ENCODE measurements at places on chromosomes 7 and 10. TPM values are rescaled to one million over a fixed set of nuclear protein-coding genes. Genes with fewer than 3 reads are reported as not detected.

The HHEX gene
- total RNA-seq: 0.34 TPM

The FAM237B gene
- total RNA-seq: not detected

The CTBP2 gene
- 0.60 TPM for total RNA-seq

The UTF1 gene
- total RNA-seq: not detected

The GALNT17 gene
- not detected for total RNA-seq

GRCh38 chr10:57979956-57980355, 287.7 kb downstream of the IPMK start:
- no peak for DNase-seq
- H3K4me1 ChIP-seq: no peaks in the 10 kb centered on the region
- H3K27me3 ChIP-seq: no peaks in the 10 kb centered on the region

GRCh38 chr10:26844396-26844975, 16.3 kb downstream of the ABI1 start:
- H3K27ac ChIP-seq: peak overlapping the region; percentile 27
- H3K36me3 ChIP-seq: peaks cover 8% of the 10 kb centered on the region
- no peak overlapping the region for H3K4me3 ChIP-seq
- H3K27me3 ChIP-seq: no peaks in the 10 kb centered on the region
- DNase-seq: no peak

DNA sequence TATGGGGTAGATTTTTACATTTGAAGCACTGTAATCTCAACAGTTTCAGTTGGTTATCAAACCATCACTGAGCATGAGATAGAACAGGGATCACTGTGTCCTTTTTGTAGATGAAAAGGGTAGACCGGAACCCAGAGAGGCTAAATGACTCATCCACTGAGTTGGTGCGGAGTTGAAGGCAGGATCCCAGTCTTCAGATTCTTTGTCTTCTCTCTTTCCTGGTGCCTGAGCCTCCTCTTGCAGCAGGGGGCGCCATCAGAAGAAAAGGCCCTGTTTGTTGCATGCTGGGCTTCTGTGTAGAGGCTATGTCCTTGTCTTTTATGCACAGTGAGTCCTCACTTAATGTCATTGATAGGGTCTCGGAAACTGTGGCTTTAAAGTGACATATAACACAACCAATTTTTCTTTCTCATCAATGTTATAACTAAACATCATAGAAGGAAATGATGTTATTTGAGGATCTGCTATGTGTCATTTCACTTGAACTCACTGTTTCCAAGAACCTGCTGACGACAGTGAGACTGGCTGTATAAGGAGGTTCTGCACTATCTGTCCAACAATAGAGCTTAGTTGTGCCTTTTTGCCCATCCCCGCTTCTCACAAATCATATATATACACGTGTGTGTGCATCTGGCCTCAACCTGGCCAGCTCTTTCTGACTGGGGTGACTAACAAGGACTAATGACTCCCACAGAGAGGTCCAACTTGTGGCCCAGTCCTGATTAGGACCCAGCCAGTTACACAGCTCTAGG, 14.3 kb downstream of the ZNF282 start:
- no peaks in the 10 kb centered on the region for H3K27me3 ChIP-seq
- peaks cover 20% of the 10 kb centered on the region for H3K4me1 ChIP-seq
- H3K4me3 ChIP-seq: no peak overlapping the region
- DNase-seq: peak; percentile 90
- H3K27ac ChIP-seq: peak overlapping the region; percentile 91

DNA sequence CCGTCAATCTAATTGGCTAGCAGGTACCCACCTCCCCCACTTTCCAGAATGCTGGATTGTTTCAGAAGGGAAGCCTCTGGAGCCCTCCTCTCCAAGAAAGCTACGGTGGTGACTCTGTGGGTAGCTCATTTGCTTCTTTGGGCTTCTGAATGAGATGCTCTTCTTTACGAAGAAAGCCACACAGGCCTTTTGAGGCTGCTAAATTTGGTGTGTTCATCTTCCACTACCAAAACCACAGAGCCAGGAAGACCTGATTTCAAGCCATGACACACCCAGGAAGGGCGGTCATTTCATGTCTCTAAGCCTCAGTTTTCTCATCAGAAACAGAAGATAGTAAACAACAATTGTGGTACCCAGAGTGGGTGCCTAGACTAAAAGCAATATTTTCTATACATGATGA, 901.2 kb downstream of the KCNMA1 start:
- H3K4me3 ChIP-seq: no peak overlapping the region
- DNase-seq: no peak
- no peaks in the 10 kb centered on the region for H3K4me1 ChIP-seq
- no peak overlapping the region for H3K27ac ChIP-seq

DNA sequence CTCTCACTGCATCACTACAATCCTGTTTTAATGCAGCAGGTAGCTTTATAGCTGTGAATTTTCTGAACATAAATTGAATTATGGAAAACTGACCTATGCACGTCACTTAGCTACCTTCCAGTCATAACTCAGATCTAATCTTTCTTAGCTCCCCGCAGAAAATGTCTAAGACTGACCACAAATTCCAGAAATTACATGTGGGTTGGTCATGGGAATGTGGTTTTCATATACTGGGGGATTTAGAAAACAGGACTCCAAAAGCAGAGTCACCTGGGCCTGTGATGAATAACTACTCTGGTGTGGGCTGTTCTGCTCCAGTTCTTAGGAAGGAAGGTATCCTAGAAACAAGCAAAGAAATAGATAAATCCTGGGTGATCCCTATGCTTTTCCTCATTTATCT, 178.4 kb upstream of the LRRTM3 start:
- no peak overlapping the region for H3K4me3 ChIP-seq
- DNase-seq: no peak
- H3K27ac ChIP-seq: no peak overlapping the region
- H3K27me3 ChIP-seq: no peaks in the 10 kb centered on the region
- no peaks in the 10 kb centered on the region for H3K4me1 ChIP-seq

GRCh38 chr10:49361178-49361554, 34.7 kb downstream of the DRGX start:
- H3K4me1 ChIP-seq: peaks cover 3% of the 10 kb centered on the region
- H3K27ac ChIP-seq: no peak overlapping the region
- DNase-seq: no peak
- no peak overlapping the region for H3K4me3 ChIP-seq
- H3K36me3 ChIP-seq: no peaks in the 10 kb centered on the region
- no peaks in the 10 kb centered on the region for H3K27me3 ChIP-seq

DNA sequence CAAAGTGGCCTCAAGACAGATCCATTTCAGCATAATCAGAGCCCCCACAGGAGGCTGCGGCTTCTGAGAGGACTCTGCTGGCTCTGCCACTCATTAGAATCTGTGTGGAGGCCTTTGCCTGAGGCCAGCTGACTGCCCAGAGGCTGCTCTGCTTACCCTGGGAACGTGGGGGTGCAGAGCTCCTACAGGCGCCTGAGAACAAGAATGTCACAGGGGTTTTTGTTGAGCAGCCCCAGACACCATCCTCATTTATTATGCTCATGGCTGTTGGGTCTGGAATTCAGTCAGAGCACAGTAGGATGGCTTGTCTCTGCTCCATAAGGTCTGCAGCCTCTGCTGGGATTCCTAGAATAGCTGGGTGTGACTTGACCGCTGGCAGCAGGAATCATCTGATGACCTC, 101.8 kb upstream of the GDF10 start:
- H3K4me1 ChIP-seq: peaks cover 21% of the 10 kb centered on the region
- H3K27me3 ChIP-seq: no peaks in the 10 kb centered on the region
- H3K27ac ChIP-seq: no peak overlapping the region
- no peak overlapping the region for H3K4me3 ChIP-seq
- no peak for DNase-seq

DNA sequence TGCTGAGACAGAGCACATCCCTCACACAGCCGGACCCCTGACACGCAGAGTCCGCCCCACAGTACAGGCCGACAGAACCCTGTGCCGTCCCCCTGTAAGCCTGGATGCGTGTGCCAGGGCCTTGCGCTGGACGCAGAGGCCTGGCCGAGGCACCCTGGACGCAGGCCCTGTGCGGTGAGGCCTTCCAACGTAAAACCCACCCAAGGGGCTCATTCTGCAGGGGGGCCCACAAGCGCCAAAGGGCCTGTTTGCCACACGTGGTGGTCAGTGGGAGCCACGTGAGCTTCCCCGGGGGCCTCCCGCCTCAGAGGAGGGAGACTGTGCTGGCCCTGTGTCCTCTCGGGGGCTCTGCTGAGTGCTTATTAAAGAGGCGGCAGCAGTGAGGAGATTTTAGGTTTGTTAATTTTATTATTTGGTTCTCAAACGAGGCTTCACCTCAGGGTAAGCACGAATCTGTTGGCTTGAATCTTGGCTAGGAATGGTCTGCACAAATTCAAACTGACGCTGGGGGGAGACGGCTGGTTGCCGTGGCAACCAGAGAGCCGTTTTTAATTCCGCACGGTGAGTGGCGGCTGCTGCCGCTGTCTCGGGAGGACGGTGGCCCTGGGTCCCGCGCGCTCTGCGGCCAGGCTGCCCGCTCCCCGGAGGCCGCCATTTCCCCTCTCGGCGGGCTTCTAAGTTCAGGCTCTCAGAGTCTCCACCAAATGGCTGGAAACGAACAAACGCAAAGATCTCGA, 4.9 kb upstream of the ADGRA1 start:
- H3K27ac ChIP-seq: no peak overlapping the region
- no peak for DNase-seq
- no peaks in the 10 kb centered on the region for H3K36me3 ChIP-seq
- H3K4me1 ChIP-seq: no peaks in the 10 kb centered on the region
- peaks cover 9% of the 10 kb centered on the region for H3K27me3 ChIP-seq

DNA sequence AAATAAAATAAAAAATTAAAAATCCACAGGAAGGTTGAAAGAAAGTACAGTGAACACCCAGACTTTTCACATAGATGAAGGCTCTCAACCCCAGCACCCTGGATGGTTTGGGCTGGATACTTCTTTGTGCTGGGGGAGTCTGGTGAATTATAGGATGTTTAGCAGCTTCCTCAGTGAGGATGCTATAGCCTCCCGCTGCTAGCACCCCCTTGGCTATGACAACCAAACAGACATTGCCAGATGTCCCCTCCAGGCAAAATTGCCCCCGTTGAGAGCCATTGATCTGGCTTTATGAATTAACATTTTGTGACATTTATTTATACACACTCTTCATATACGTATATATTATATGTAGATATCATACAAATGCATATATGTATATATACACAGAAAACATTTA, 21.6 kb downstream of the SMKR1 start:
- H3K27me3 ChIP-seq: peaks cover 21% of the 10 kb centered on the region
- no peak overlapping the region for H3K4me3 ChIP-seq
- H3K36me3 ChIP-seq: no peaks in the 10 kb centered on the region

DNA sequence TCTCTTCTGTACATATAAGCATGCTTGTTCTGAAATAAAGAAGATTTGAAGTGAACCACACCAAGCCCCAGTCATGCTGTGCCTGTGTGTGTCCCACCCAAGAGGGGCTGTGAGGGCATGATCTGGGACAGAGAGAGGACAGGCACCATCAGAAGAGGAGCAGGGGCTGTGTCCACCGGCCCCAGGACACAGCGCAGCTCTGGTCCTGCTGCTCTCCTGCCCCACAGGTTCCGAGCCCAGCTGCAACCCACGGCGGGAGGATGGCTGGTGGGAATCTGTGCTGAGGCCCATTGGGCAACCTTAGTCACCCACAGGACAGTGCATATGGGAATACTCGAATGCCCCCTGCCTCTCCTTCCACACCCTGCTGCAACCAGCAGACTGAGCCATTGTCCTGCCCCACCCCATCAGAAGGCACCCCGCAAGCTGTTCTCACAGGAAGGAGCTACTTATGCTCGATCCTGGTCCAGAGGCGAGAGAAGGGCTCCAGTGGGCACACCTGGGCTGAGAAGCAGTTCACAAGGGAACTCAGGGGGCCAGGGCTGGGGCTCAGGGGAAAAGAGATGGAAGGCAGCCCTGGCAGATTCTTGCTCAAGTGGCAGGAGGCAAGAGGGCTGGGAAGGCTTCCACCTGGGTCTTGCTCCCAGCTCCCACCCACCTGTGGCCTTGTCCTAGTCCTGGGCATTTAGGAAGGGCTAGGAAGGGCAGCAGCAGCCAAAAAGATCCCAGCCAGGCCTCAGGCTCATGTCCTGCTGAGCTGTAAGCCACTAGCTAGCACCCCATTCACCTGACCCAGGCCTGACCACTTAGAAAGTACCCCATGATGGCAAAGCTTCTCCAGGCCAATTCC, 31.9 kb downstream of the LDB3 start:
- no peak overlapping the region for H3K4me3 ChIP-seq
- H3K27ac ChIP-seq: no peak overlapping the region
- H3K4me1 ChIP-seq: no peaks in the 10 kb centered on the region
- no peaks in the 10 kb centered on the region for H3K27me3 ChIP-seq

- no peak overlapping the region for H3K27ac ChIP-seq
- no peaks in the 10 kb centered on the region for H3K36me3 ChIP-seq
- no peaks in the 10 kb centered on the region for H3K4me1 ChIP-seq
- H3K4me3 ChIP-seq: no peak overlapping the region
- H3K27me3 ChIP-seq: no peaks in the 10 kb centered on the region
Measured at GRCh38 chr7:29315122-29315891, 120.7 kb downstream of the CHN2 start.

- H3K4me1 ChIP-seq: no peaks in the 10 kb centered on the region
- peaks cover 1% of the 10 kb centered on the region for H3K27me3 ChIP-seq
- no peak overlapping the region for H3K27ac ChIP-seq
- DNase-seq: no peak
- H3K36me3 ChIP-seq: no peaks in the 10 kb centered on the region
- no peak overlapping the region for H3K4me3 ChIP-seq
Measured at GRCh38 chr7:116355424-116355765, 144.1 kb upstream of the CAV2 start.

GRCh38 chr10:85527616-85528317, 838.8 kb downstream of the GRID1 start:
- H3K4me3 ChIP-seq: no peak overlapping the region
- H3K27me3 ChIP-seq: peaks cover 15% of the 10 kb centered on the region
- no peaks in the 10 kb centered on the region for H3K36me3 ChIP-seq
- DNase-seq: no peak
- H3K27ac ChIP-seq: no peak overlapping the region

DNA sequence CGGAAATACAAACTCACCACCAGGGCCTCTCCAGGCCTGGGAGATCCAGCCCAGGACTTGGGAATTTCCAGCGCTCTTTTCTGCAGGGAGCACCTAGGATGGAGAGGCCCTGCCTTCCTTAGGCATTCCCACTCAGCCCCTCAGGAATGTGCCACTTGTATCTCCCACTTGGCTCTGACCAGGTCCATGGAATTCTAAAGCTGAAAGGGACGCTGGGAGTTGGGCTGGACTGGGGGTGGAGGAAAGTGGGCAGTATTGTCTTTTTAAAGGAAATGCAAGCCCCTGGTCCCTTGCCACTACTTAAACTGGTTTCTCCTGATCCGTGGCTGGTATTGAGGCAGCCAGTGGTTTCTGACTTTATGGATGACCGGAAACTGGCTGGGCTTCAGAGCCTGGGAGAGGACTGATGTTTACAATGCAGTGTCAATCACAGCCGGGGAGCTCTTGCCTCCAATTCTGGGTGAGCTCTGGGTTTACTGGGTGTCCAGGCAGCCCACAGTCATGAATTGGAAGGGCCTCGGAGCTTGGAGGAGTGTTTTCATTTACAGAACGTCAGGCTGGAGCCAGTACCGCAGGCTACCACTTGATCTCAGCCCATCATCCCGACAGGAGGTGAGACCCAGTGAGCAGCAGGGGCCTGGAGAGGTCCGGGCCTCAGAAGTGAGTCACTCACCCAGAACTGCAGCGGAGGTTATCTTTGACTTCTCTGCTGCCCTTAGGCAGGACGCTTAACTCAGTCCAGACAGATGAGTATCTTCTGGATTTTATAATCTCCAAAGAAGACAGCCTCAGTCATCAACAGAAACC, 27.3 kb downstream of the AGAP3 start:
- H3K36me3 ChIP-seq: no peaks in the 10 kb centered on the region
- peaks cover 11% of the 10 kb centered on the region for H3K4me1 ChIP-seq
- peaks cover 17% of the 10 kb centered on the region for H3K27me3 ChIP-seq

- peaks cover 23% of the 10 kb centered on the region for H3K4me1 ChIP-seq
- DNase-seq: no peak
- no peak overlapping the region for H3K27ac ChIP-seq
- no peaks in the 10 kb centered on the region for H3K36me3 ChIP-seq
- H3K4me3 ChIP-seq: no peak overlapping the region
Measured at GRCh38 chr10:68628576-68629127, 68.5 kb downstream of the TET1 start.
